ENCODE measurements at places on chromosomes 6 and 20. TPM values are rescaled to one million over a fixed set of nuclear protein-coding genes. Genes with fewer than 3 reads are reported as not detected.

NECAB3 gene
- 22.2 TPM for polyA plus RNA-seq

MAN1A1 gene
- 44.0 TPM for polyA plus RNA-seq

BPIFB1 gene
- not detected for polyA plus RNA-seq

LPA gene
- 0.05 TPM for polyA plus RNA-seq

TSPO2 gene
- not detected for polyA plus RNA-seq

Data from muscle of arm (tissue), 14 donors.